Left ventricle myocardium inferior (tissue), 1 donor: ENCODE measurements at places on chromosomes 2 and 18.

GRCh38 chr2:218895759-218896500 is 15.3 kb downstream of the WNT10A start:
- DNase-seq, result no peak

DNA sequence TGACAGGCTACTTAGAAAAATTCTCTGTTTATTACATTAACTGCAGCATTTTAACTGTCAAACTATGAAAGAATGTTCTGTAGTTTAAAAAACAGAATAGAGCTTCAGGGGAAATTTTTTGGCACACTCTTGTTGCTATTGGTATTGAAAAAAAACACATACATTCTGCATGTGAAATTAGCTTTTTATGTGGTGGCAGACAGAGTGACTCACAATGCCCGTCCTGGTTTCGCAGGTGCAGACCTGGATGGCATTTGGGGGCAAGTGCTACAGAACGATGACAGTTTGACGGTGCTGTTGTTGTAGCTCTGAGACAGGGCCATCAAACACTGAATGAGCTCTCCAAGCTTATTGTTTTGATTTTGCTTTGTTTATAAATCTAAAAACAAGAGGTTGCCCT is 105.0 kb upstream of the MAP3K20 start:
- no peak for DNase-seq

DNA sequence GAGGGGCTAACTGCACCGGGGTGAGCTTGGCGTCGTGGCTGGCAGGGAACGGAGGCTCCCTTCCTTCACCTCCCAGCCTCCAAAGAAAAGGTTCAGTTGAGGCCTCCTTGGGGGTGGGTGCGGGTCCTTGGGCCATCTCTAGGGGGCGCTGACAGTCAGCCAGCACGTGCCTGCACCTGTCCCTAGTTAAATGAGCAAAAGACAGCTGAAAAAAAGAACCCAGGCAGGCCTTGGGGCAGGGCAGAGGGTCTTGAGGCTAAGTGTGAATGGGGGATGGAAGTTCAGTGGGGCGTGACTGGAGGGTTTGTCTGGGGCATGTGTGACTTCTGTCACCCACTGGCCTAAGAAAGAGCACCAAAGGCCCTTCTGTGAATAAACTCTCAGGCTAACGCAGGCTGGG is 56.4 kb downstream of the ZFP36L2 start:
- DNase-seq, result no peak

- peak; percentile 30 for DNase-seq
These were observed 51.0 kb downstream of the PKDCC start for GRCh38 chr2:42098571-42099437.

- DNase-seq, result no peak
These were observed 76.1 kb downstream of the INPP4A start for GRCh38 chr2:98520806-98521205.

DNA sequence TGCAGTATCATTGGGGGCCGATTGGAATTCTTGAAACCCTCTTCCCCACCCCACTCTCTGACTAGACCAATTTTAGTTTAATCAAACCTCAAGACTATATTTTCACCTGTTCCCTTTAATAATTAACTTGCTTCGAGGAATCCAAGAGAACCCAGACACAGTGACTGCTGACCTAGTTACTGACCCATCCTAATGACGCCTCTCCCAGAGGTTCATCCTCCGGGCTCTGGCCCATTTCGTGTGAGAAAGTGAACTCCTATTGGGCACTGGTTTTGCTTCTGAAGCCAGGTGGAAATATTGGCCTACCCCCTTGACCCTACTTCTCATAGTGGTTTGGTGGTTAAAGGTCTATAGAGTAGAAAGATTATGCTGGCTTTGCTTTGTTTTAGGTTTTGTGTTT is 39.9 kb downstream of the RPL37A start:
- DNase-seq, result no peak

DNA sequence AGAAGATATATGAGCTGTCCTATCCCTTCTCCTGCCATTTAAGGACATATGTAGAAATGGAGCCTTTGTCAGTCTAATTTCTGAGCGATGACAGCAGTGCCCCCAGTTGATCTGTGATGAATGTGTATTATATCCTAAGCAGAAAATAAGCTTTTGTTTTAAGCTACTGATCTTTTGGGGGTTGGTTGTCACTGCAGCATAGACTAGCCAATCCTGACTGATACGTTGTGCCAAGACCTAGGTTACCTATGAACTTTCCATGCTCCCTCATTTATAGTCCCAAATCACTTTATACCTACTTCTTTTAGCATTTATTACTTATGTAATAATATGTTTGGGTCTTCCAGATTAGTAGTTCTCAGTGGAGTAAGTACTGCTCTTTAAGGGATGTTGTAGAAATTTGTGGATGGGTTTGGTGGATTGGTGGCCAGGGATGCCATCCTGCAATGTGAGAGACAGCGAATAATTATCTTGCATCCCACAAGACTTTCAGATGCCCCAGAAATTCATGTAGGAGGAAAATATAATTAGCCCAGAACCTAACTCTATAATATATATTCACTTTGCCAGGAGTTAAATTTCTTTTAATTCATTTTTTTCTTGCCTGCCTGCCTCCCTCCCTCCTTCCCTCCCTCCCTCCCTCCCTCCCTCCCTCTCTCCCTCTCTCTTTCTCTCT is 11.8 kb downstream of the SMAD4 start:
- DNase-seq, result no peak

DNA sequence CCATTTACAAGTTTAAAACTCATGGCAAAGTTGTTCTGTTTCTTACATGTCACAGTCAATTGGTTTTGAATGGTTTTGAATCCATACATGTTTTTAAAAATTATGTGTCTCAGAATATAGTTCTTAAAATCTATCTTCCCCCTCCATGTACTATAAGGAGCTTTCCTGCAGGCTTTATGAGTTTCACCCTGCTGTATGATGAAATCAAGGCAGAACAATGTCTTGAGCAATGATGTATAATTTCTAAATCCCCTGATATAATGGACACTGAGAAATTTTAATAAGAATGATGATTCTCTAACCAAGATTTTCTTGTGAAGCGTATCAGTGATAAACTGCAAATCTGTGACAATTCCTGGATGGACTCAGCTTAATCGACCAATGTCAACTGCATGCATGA is 10.6 kb upstream of the ZNF516 start:
- DNase-seq, result no peak

GRCh38 chr2:113183703-113184102 is 9.9 kb downstream of the PSD4 start:
- no peak for DNase-seq

DNA sequence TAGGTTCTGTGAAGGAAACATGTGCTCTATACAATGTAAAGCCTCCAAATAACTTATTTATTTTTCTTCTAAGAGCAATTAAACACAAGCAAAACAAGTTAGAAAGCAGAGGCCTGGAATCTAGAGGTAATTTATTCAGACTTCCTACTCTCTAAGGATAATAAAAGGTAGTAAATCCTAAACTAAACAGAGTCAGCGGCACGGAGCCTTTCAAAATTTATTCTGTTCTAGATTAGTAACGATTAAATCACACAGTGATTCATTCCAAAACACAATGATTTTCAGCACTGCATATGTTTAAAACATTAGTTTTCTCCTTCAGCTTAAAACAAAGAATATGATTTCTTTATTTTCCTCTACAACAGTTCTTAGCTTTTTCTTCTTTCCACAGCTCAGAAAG is 160.9 kb downstream of the FBXO15 start:
- no peak for DNase-seq

DNA sequence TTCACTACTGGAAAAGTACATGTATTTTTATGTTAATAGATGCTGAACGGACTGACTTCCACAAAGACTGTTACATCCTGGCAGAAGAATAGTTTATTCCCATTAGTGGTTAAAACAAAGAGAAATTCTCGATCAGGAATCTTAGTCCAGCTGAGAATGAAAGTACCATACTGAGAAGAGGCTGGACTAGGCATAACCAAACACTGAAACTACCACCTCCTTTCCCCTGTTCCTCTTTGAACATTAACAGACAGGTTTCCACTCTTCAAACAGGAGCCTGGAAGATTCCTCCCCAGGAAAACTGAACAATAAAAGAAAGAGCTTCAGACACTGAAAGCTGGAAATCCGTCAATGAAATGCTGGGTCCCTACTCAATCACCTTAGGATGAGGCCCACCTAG is 25.8 kb downstream of the LDAH start:
- no peak for DNase-seq

DNA sequence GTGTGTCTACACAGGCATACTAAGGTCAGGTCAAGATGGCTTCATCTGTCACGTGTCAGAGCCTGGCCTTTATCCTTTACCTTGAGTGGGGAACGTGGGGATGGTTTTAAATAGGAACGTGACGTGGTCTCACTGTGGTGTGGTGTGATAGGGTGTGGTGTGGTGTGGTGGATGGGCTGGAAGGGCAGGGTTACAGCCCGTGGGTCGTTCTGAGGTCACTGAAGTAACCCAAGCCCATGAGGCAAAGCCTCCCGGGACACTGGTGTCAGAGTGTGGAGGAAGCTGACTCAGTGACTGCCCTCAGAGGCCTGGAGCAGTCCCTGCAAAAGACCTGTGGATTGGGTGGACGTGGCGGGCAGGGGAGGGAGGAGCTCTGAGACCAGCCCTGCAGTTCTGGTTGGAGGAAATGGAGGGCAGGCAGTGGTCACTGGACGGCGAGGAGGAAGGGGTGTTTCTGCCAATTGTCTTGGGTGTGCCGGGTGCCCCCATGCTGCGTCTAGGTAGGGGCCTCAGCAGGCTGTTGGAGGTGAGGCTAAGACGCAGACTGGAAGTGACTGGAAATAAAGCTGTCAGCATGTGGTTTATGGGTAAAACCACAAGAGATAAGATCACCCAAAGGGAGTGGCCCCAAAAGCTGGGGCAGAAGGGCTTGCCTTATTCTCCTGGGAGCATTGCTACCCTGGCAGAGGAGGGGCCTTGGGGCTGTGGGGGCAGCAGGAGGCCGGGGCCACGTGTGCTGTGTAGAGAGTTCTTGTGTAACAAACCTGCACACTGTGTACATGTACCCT is 84.8 kb downstream of the SH3RF3 start:
- no peak for DNase-seq

DNA sequence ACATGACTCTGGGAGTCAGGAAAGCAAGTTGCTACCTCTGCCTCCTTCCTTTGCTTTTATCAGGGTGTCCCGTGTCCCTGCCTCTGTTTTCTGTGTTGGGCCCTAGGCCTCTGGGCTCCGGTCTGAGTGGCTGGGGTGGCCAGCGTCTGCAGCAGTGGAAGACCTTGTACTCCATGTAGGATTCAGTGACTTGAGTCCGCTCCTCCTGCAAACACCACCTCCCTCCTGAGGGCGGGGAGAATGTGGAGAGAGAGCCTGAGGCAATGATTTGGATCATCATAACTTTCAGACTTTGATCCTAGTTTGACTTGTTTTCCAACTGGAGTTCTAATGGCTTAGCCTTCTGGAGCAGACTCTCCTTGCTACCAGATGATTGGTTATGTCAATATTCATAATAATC is 30.8 kb downstream of the ATP6V1C2 start:
- no peak for DNase-seq

DNA sequence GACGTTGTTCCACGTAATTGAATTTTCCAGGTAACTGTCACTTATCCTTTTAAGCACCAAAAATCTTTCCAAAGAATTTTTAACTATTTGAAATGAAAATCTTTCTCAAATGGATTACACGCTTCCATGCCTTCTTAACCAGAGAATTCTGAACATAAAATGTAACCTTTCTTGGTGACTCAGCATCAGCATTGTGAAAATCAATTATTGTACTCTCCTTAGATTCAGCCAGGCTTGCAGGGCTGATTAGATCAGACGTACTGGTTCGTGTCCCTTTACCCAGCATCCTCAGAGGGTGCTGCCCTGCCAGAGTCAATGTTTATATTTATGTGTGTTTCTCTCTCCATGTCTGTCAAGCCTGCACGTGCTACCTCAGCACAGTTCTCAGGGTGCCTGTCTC is 623.9 kb downstream of the CNTNAP5 start:
- DNase-seq, result no peak

GRCh38 chr2:144948205-144948855 is 428.4 kb upstream of the ZEB2 start:
- no peak for DNase-seq

DNA sequence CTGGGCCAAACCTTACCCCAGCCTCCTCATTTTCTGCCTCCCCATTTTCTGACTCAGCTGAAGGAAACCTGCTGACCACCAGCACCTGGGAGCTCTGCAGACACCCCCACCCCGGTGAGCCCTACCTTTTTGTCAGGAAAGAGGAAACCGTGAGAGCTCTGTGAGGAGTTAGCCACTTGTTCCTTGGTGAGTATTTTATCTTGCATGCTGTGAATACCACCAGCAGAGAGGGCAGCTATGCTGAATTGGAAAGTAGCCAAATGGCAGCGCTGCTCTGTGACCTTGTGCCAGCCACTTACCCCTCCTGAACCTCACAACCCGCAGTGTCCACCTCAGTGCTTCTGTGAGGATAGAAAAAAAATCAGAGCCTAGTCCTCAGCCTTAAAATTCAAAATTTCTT is 2.5 kb downstream of the MPPE1 start:
- DNase-seq, result no peak

DNA sequence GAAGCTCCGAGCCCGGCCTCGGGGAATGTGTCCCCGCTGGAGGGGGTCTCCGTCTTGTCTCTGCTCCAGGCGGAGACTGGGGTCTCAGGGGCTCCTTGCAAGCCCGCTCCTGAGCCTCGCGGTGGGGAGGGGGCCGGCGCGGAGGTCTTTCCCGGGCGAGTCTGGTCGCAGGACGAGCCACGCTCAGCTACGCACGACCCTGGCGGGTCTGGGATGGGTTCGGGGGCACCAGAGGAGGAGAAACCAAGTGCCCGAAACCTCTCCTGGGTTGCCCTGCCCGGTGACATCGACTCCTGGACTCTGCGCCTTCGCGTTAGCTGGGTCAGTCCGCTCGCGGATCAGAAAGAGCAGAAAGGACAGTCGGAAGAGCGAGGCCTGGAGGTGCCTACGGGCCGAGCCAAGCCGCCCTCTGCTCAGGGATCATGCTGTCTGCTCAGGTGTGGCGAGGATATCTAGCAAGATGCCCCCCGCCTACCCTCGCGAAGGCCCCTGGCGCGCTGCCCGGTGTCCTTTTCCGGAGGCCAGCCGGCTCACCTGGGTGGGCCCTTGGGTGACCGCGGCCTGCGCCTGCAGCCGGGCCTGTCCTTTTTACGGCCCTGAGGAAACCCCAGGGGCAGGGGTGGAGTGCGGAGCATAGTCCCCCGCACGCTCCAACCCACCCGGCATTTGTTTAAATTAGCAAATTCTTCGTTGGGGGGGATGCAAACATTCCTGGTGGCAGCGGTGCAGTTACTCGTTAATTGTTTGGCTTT is 58.7 kb downstream of the SNORC start:
- DNase-seq, result no peak

GRCh38 chr18:75205514-75206132 is 3.3 kb downstream of the PTGR3 start:
- no peak for DNase-seq

- DNase-seq, result no peak
These were observed 147.8 kb downstream of the EN1 start for GRCh38 chr2:118699447-118700175.

- no peak for DNase-seq
These were observed 238.8 kb downstream of the LDLRAD4 start for GRCh38 chr18:13457327-13457726.

- no peak for DNase-seq
These were observed 36.8 kb upstream of the IGFBP2 start for GRCh38 chr2:216596236-216596979.

GRCh38 chr2:179741317-179741716 is 120.1 kb downstream of the ZNF385B start:
- no peak for DNase-seq

GRCh38 chr2:237700512-237701032 is 73.2 kb downstream of the LRRFIP1 start:
- DNase-seq, result peak; percentile 70
